ENCODE measurements at places on chromosomes 1 and 21.

DNA sequence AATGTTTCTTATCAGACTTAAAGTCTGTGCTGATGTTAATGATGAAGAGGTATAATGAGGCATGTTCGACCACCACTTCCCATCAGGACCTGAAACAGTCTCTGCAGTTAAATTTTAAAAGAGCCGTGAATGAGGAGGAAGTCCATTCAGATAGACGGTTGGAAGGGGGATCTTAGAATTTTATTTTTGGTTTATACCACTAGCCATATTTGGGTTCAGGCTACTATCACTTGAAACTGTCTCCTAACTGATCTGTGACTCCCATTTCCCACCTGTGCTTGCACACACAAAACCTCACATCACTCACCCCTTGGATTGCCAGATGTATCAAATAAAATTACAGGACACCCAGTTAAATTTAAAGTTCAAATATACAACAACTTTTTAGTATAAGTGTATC is 9.9 kb upstream of the ANKRD13C start:
- DNase-seq, result no peak

DNA sequence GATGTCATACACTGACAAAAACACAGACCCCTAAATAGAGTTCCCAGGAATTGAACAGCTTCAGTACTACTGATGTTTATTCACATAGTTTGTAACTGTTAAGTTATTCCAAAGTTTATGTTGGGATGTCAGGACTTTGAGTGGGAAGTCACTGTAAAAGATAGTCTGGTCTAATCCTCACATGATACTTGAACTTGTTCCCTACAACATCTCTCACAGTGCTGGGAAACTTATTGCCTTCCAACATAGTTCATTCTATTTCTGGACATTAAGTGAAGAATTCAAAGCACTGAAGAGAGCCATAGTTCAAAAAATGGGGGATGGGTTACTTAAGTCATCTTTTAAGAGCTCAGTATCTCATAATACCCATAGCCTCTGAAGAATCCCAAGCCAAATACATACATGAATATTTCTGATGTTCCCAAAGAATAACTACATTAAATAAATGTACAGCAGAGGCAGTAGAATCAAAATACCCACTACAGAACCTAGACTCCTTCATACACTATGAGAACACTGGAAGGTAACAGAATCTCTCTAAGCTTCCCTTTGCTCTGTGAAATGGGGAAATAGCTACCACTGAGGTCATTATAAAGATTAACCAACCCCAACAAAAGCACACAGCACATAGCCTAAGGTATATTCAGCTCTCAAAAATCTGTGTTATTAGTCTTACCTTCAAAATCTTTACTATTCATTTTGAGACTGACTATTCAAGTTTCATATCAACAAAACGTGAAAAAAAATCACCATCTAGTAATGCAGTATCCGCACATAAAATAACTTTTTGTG is 81.4 kb downstream of the ESRRG start:
- no peak for DNase-seq

- DNase-seq, result no peak
Observed at GRCh38 chr1:168405906-168406549, 125.4 kb downstream of the TBX19 start.

DNA sequence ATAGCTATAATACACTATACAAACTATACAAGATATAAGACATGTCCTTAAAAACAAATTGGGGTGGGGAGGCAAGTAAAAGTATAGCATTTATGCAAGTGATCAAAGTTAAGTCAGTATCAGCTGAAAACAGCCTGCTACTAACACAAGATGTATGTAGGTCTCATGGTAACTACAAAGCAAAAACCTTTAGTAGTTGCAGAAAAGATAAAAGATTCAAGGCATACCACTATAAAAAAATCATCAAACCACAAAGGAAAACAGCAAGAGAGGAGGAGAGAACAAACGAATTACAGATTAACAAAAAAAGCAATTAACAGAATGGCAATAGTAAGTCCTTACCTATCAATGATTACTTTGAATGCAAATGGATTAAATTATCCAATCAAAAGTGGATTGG is 22.7 kb downstream of the ERO1B start:
- DNase-seq, result no peak

GRCh38 chr21:31191553-31191952 is 152.5 kb downstream of the TIAM1 start:
- no peak for DNase-seq

- no peak for DNase-seq
Observed at GRCh38 chr1:230368363-230368762, 57.8 kb downstream of the PGBD5 start.

DNA sequence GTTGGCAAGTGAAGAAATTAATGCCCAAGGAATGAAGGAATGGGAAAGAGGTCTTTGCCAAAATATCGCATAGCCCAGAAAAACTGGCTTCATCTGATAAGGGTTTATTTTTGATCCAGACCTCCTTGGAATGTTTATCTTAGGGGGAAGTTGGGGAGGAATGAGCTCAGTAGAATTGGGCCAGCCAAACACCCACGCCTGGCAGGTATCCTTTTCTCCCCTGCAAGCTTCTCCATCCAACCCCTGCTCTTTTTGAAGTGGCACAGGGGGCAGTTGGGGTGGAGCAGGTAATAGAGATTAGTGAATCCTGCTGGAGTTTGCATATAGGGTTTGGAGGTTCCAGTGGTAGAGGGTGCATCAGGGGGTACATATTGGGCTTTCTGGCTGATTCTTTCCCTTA is 21.1 kb downstream of the INTS3 start:
- no peak for DNase-seq

DNA sequence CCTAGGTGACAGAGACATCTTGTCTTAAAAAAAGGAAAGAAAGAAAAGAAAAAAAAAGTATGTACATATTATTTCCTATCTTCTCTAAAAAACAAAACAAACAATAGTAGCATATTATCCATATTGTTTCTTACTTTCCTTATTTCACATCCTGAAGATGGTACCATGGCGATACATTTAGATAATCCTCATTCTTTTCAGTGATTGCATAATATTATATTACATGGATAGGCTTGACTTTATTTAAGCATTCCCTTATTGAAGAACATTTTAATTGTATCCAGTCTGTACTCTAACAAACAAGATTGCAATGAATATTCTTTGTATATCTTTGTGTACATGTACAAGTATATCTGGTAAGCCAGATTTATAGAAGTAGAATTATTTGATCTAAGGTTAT is 82.9 kb upstream of the PUM1 start:
- DNase-seq, result no peak

- no peak for DNase-seq
Observed at GRCh38 chr1:29488086-29488793, 251.9 kb downstream of the PTPRU start.

- DNase-seq, result no peak
Observed at GRCh38 chr21:25215698-25216384, 391.4 kb downstream of the MRPL39 start.

GRCh38 chr21:27206368-27206982 is 239.6 kb upstream of the ADAMTS5 start:
- no peak for DNase-seq

DNA sequence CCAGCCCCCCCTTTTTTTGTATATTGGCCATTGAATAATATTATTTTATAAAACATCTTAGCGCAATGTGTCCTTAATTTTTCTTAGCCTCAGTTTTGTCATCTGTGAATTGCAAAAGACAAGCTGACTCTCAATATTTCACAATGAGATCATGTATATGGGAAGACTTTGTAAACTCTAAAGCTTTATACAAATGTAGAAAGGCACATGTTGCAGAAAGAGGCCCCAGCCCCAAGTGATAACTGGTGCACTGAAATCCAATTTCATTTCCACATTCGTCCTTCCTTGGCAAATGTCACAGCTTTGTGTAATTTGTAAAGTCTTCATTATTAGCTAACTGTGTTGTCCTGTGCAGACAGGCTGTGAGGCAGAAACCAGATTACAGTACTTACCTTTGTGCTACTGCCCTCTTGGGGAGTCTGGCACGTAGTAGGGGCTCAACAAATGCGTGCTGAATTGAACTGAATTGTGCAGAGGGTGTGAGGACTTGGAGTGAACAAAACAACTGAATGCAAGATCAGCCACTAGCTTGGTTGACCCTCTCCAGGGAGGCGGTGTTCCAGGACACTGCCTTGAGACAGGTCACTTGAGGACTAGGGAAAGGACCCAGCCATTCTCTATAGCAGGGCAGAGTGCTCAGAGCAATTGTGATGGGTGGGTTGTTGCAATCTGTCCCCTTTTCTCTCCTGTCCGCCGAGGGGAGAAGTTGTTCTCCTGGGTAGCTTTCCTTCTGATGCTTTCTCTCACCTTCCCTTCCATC is 74.6 kb downstream of the LMO4 start:
- DNase-seq, result no peak

- no peak for DNase-seq
Observed at GRCh38 chr1:57591842-57592241, 168.0 kb upstream of the DAB1 start.

- no peak for DNase-seq
Observed at GRCh38 chr1:198290089-198290683, 133.4 kb downstream of the NEK7 start.

GRCh38 chr1:38018864-38019343 is 6.4 kb downstream of the UTP11 start:
- DNase-seq, result no peak

DNA sequence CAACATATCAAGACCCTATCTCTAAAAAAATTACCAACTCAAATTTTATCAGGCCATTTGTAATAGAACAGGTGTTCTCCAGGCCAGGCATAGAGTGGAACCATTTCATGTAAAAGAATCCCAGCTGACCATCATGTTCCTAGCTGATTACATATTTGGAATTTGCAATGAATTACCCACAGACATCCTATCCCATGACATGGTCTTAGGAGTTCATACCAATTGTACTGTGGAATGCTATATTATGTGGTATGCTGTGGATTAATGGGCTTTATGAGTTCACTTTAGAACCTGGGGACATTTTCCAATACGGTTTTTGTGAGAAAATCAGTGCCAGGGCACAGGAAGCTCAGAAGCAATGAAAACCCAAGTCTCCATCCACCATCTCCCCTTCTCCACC is 110.3 kb downstream of the ZNF281 start:
- DNase-seq, result no peak

GRCh38 chr1:231192620-231193163 is 30.8 kb downstream of the TRIM67 start:
- DNase-seq, result no peak

GRCh38 chr1:207172885-207173284 is 68.9 kb downstream of the C4BPA start:
- no peak for DNase-seq

GRCh38 chr1:48019714-48020315 is 22.6 kb upstream of the TRABD2B start:
- DNase-seq, result no peak

DNA sequence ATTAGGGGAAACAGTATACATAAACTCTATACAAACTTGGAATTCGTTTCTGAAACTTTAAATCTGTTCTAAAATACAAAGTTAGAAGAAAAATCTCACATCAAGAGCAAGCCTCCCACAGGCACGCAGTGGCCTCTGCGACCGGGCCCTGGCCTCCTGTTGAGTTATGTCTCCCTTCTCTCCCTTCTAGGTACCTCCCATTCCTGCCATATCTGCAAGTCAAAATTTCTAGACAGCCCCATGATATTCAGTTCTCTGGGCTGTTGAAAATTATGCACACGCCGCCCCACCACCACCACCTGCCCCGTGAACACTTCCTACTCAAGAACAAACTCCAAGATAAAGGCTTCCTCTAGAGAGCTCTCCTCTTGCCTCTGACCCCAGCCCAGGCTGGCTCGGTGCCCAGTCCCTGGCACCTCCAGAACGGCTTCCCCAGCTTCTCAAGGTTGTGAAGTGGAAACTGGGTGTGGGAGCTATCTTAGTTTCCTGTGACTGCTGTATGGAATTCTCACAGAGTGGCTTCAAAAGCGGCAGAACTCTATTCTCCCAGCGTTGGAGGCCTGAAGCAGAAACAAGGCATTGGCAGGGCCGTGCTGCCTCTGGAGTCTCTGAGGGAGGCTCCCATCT is 37.7 kb upstream of the LRP8 start:
- DNase-seq, result no peak

GRCh38 chr1:67336783-67337182 is 29.1 kb downstream of the IL12RB2 start:
- DNase-seq, result no peak

DNA sequence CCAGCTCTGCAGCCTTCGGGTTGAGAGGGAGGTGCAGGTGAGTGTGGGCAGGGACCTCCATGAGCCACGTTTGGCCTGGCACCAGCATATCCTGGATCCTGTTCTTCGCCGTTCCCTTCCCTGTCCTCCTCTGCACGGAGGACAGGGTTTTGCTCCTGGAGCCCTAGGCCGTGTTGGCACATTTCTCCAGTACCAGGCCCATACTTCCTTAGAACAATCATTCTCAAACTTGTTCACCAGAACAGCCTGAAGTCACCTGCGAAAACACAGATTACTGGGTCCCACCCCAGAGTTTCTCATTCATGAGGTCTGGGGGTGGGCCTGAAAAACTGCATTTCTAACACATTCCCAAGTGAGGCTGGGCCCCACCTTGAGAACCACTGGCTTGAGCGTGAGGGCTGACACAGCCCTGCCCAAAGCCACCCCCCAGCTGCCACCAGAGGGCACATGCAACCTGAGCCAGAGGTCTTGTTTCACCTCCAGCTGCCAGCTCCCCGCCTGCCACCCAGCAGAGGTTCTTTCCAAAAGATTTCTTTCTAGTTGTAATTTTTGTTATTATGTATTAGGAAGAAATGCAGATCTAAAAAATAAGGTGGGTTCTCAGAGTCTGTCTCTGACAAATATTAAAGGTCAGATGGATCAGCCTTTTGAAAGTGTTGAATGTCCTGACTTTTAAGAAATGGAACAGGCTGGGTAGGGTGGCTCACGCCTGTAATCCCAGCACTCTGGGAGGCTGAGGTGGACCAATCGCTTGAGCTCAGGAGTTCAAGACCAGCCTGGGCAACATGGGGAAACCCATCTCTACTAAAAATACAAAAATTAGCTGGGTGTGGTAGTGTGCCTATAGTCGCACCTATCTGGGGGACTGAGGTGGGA is 39.6 kb upstream of the LDLRAP1 start:
- DNase-seq, result no peak

- DNase-seq, result no peak
Observed at GRCh38 chr1:209768354-209768774, 12.5 kb downstream of the TRAF3IP3 start.

DNA sequence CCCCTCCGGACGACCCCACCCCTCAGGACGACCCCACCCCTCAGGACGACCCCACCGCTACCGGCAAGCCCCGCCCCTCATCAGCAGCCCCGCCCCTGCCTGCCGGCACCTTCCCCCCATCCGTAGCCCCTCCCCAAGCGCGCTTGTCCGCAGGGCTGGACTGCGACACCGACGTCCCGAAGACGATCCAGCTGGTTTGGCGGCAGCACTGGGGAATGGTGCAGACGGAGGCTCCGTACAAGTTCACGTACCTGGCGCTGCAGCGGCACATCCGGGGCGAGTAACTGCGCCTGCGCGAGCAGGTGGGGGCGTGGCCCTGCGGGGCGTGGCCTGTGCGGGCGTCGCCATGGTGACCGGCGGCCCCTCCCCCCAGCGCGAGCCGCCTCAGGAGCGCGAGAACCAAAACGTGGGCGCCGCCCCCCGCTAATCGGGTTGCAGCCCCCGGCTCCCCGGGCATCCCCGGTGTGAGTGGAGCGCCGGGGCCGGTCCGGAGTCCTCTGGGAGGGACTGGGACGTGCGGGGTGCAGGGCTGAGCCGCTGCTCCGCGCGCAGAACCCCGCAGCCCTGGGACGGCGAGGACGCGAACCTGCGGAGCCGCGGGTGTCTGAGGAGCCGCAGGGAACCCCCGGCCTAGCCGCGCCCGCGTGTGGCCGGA is 4.9 kb downstream of the RNF223 start:
- no peak for DNase-seq
